CD4-positive, alpha-beta T cell (primary cell): ENCODE measurements at places on chromosomes 6 and 20.

GRCh38 chr20:19408971-19409370, 196.5 kb downstream of the SLC24A3 start:
- DNase-seq, result no peak

GRCh38 chr6:307065-307814, 15.0 kb downstream of the DUSP22 start:
- no peak for DNase-seq

GRCh38 chr6:169409742-169410312, 156.2 kb upstream of the THBS2 start:
- DNase-seq, result no peak

DNA sequence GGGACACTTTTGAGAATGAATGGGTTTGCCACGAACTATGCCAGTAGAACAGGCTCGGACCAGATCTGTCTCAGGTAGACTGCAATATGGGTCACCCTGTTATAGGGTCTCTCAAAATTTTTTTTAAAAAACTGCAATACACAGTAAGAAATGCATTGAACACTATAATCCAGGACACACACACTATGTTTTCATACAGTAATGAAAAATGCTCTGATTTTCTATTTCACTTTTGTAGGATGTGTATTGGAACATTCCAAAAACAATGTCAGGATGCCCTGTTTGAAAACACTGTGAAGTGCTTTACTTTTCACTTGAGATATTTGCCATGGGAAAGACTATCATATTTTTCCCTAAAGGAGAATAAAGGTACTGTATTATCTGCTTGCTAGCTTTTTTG, 25.1 kb downstream of the PARD6B start:
- no peak for DNase-seq

DNA sequence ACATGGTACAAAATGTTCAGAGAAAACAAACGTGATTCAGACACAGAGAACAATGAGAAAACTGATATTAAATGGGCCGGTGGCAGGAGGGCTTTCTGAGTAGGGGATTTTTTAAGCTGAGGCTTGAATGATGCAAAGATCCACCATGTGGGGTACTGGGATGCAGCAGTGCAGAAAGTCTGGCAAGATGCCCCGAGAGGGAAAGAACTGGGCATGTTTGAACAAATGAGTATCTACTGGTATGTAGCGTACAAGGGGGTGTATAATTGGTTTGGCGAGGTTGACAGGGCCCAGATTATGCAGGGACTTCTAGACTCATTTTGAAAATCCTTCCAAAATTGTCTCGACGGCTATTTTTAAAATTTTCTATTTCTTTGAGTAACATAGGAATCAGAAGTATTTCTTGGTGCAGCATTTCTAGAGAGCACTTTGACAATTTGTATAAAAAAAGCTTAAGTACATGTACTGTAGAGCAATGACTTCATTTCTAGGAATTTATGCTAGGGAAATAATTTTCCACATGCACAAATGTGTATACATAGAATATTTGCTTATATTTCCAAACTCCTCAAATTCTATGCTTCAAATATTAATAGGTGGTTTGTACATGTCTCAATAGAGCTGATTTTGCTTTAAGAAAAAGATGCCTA, 119.6 kb upstream of the DOK5 start:
- no peak for DNase-seq

DNA sequence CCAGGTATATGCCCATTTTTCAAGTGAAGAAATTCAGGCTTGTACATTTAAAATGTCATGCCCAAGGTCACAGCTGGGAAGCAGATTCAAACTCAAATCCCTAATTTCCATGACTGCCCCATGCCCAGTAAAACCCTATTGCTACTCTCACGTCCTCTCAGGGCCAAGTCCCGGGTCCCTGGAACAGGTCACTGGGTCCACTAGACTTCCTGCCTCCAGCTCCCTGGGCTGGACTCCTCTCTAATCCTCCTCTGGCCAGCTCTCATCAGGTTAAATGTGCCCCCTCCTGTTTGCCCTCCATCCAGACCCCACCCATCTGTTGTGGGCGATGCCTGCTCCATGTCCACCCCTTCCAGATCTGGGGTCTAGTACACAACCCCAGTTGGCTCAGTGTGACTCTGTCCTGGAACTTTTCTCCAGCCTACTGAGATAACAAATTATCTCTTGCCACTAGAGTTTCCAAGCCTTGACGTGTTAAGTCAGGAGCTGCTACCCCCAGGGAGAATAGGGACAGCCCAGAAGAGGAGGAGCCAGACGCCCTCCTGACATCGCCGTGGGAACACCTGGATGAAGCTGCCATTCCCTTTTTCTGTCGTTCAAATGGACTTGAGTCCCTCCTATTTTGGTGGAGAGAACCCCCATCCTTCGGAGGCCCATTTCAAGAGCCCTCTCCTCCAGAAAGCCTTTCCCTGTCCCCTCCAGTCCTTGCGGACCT, 3.7 kb upstream of the SPDEF start:
- no peak for DNase-seq

- DNase-seq, result no peak
Measured at GRCh38 chr6:20200761-20201630, 11.3 kb downstream of the MBOAT1 start.
